ENCODE measurements at places on chromosomes 5 and 9.

GRCh38 chr5:127086589-127086988 is 13.3 kb upstream of the C5orf63 start:
- no peak for DNase-seq

GRCh38 chr9:18743971-18744370 is 270.0 kb downstream of the ADAMTSL1 start:
- peak; percentile 30 for DNase-seq

DNA sequence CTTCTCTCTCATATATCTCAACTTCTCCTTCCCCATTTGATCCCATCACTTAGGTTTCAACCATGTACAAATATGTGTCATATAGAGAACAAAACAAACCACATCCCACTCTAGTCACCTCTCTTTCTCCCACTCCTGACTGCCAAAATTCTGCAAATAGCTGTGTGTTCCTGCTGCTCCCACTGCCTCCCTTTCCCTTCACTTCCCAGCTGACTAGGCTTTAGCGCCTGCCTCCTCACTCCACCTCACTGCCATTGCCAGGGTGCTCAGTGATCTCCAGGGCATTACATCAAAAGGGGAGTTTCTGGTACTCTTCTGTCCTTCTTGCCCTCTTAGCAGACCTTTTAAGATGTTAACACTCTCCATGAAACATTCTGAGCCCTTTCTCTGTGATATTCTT is 675.4 kb upstream of the DMAC1 start:
- no peak for DNase-seq

GRCh38 chr9:134299883-134300282 is 26.4 kb upstream of the RXRA start:
- no peak for DNase-seq

- DNase-seq: peak; percentile 99
Measured at GRCh38 chr5:172920447-172920849, 38.8 kb upstream of the RPL26L1 start.

DNA sequence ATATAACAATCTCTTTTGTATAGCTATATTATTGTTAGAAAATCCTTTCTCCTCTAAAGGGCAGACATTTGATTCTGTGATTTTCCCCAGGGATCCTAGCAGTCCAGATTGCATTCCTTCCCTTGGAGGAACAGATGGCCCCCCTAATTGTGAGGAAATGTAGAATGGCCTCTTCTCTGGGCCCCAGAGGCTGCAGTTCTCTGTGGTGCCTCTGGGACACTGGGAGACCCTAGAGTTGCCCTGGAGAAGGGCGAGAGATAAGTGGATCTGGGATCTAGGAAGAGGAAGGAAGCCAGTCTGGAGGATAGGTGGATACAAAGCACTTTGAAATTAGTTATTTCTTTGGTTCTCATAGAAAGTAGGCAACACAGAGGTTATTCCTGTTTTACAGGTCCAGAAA is 1.9 kb upstream of the HINT2 start:
- peak; percentile 52 for DNase-seq

All from ELR (cell line).